ENCODE measurements at places on chromosomes 6 and 20.

GRCh38 chr6:133835901-133836300, 53.0 kb upstream of the TCF21 start:
- no peak for DNase-seq

- DNase-seq: no peak
Observed at GRCh38 chr6:105402090-105402938, 568 bp downstream of the PREP start.

DNA sequence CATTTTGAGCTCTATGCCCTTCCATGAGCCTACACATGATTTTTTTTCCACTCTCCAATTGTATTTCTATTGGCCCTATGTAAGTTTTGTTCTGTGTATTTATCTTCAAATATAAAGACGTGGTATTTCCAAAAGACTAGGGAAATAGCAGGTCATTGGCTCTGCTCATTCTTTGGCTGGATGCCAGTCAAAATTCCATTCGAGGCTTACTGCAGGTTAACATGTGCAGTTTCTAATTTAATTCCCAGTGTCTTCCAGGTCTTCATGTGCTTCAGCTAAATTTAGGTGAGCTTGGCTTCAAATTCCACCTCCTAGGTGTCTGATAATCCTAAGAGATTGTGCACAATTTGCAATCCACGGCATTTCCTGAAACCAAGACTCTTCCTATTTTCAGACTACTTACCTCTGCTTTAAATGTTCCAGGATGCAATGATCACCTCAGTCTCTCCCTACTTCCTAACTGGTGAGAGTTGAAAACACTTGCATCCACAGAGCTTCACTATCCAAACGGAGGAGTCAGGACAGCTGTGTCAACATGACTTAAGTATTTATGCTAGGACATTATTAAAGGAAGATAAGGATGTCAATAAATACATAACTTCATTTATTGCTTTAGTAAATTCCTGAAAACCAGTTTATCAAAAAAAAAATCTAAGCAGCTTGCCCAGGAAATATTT, 236.1 kb downstream of the COL12A1 start:
- DNase-seq: no peak

GRCh38 chr20:42775037-42775436, 414.7 kb downstream of the PTPRT start:
- DNase-seq: no peak

- DNase-seq: no peak
Observed at GRCh38 chr6:28772480-28773381, 151.1 kb downstream of the TRIM27 start.

GRCh38 chr6:40148882-40149573, 214.8 kb upstream of the MOCS1 start:
- no peak for DNase-seq

- no peak for DNase-seq
Observed at GRCh38 chr6:22980446-22980845, 411.1 kb downstream of the HDGFL1 start.

GRCh38 chr20:58797371-58798338, 53.0 kb downstream of the GNAS-AS1 start:
- DNase-seq: no peak

GRCh38 chr20:61986762-61987321, 78.8 kb downstream of the TAF4 start:
- DNase-seq: no peak
